ENCODE measurements at places on chromosomes 11 and 22.

DNA sequence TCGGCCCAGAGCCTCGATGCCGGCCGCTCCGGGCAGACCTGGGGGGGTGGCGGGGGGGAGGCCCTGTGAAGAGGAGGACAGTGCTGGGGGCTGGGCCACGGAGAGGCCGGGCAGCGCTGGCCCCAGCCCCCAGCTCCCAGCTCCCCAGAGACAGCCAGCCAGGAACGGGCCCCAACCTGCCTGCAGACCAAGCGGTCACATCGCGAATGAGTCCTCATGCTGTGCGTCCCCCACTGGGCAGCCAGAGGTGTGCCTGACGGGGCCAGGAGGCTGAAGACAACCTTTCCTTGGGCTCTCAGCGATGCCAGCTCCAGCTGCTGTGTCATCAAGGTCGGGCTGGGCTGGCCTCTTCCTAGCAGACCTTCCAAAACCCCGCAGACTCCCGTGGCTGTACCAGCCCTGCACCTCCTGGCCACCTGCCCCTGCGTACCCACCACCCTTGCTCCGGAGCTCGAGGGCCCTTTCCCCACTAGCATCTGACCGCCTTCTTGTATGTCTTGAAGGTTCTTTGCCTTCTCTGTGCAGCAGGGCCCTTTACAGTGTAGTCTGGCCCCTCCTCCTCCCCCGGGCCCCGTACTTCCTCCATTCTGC is 88.4 kb downstream of the CDKN1C start:
- DNase-seq: no peak

GRCh38 chr11:92670308-92670890 is 299.1 kb upstream of the MTNR1B start:
- no peak for DNase-seq

DNA sequence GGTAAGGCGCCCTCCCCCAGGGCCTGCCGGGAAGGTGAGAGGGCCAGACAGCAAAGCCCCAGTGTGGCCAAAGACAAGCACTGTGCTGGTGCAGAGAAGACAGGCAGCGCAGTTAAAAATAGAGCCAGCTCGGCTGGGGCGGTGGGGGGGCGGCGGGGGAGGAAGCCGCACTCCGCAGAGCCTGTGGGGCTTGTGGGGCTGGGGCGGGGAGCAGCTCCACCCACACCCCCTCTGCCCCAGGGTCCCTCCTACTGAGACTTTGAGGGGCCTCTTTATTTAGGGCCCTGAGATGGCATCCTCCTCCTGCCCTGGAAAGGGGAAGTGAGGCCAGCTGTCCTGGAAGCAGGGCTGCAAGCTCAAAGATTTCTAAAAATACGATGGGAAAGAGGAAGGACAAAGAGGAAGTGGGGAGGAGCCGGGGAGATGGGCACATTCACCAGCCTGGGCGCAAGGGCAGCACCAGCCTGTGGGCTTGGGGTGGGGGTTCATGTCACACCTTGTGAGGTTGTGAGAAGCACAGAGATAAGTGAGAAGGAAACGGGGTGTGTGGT is 2.6 kb downstream of the CYTH4 start:
- DNase-seq: no peak

DNA sequence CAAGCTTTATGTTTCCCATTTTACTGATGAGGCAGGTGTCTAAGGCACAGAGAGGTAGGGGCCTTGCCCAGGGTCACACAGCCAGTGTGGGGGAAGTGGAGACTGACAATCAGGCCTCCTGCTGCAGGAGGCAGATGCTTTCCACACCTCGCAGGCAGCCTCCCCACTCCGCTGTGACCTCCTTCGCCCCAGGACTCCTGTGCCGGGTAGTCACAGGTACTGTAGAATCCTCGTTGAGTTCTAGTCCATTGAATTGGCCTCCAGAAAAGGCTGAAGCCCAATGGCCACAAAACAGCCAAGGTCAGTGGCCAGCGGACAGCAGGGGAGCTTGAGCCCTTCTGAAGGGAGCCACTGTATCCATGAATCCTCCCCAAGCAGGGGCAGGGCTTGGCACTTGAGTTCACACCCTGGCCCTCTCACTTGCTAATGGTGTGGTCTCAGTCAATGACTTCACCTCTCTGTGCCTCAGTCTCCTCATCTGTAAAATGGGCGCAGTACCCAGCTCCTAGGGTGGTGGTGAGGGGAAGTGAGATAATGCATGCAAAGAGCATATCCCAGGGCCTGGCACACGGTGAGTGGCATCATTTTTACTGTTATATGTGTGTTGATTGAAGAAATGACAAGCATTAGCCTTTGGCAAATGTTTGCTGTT is 1.1 kb upstream of the FXYD2 start:
- DNase-seq: no peak

- DNase-seq: no peak
Observed at GRCh38 chr11:86416494-86416893, 41.8 kb downstream of the CCDC81 start.

DNA sequence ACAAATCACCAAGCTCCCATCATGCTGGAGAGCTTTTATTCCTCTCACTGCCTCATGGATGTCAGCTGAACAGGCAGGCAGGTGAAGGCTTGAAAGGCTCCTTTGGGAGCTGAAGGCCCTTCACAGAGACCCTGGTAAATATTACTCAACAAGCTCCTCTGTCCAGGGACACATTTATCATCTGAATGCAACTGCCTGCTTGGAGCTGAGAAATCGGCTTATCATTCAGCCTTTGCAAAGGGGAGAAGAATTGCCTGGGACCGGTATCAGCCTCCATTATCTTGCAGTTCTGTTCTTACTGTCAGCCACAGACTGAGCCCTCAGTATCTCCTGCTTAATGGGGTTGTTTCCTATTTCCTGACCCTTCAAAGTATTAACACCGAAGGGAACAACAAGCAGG is 113.8 kb upstream of the PITPNB start:
- DNase-seq: no peak

DNA sequence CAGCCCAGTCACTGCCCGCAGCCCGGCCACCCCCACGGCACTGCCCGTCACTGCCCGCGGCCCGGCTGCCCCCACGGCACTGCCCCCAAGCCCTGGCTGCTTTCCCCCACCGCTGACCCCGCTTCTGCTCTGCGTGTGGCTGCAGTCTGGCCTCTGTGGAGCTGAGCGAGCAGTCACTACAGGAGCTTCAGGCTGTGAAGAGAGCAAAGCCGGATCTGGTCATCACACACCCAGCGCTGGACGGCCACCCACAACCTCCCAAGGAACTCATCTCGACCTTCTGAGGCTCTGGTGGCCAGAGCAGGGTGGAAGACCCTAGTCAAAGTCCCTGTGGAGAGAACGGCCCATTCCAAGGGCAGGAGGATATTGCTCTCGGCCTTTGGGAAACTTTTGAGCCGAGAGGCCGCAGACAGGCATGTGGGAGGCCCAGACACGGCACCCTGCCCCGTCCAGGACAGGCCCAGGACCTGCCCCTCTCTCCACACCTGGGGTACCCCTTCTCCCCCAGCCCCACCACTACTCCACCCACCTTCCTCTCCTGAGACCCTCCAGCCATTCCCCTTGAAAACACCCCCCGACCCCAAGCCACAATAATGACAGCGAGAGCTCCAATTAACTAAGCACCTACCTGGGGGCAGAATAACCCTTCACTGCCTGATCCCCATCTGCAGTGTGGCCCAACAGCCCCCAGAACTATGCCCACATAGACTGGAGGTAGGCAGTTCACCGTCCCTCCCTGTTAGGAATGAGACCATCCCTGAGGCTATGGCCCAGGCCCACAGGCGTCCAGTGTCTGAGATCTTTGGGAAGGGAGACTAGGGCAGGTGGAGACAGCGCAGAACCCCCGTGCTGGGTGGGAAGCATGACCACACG is 3.7 kb upstream of the PGGHG start:
- no peak for DNase-seq

GRCh38 chr11:74988541-74989259 is at the start of gene NEU3:
Gene NEU3, plus strand, starts transcription at chr11:74988933. Its CDS starts 128 bp downstream, at chr11:74989061.
- peak; percentile 69 for DNase-seq

GRCh38 chr22:28151151-28151816 is 232.2 kb upstream of the PITPNB start:
- DNase-seq: no peak

- DNase-seq: no peak
Observed at GRCh38 chr11:122414406-122415018, 241.0 kb upstream of the UBASH3B start.

GRCh38 chr11:3879967-3880542 is 24.6 kb downstream of the STIM1 start:
- no peak for DNase-seq

DNA sequence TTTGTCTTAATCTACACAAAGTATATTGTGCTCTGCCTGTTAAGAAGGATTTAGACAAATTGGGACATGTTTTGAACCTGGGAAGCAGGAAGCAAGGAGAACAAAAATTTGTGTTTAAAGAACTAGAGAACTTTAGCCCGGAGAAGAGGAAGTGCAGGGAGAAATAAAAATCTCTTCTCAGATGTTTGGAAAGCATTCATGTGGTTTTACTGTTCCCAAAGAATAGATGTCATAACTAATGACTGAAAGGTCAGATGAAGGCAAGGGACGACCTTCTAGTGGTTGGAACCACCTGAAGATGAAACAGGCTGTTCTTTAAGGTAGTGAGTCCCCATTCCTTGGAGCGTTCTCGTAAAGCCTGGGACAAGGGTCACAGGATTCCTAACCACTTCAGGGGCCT is 38.3 kb downstream of the IRAG1 start:
- DNase-seq: no peak

- no peak for DNase-seq
Observed at GRCh38 chr11:68804786-68805185, 36.9 kb downstream of the CPT1A start.

DNA sequence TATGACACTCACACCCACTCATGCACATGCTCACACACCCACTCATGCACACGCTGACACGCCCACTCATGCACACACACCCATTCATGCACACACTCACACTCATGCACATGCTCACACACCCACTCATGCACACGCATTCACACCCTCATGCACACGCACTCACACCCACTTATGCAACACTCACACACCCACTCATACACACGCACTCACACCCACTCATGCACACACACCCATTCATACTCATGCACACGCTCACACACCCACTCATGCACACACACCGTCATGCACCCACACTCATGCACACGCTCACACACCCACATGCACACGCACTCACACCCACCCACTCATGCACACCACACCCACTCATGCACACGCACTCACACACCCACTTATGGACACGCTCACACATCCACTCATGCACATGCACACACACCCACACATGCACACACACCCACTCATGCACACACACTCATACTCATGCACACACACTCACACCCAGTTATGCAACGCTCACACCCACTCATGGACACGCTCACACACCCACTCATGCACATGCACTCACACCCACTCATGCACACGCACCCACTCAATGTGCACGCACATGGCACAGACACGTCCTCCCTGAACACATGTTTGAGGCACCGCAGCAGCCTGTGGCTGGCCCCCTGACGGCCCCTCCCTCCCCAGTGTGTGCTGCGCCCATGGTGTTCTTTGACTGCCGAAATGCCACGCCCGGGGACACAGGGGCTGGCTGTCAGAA is 17.9 kb downstream of the MUC5AC start:
- DNase-seq: no peak

DNA sequence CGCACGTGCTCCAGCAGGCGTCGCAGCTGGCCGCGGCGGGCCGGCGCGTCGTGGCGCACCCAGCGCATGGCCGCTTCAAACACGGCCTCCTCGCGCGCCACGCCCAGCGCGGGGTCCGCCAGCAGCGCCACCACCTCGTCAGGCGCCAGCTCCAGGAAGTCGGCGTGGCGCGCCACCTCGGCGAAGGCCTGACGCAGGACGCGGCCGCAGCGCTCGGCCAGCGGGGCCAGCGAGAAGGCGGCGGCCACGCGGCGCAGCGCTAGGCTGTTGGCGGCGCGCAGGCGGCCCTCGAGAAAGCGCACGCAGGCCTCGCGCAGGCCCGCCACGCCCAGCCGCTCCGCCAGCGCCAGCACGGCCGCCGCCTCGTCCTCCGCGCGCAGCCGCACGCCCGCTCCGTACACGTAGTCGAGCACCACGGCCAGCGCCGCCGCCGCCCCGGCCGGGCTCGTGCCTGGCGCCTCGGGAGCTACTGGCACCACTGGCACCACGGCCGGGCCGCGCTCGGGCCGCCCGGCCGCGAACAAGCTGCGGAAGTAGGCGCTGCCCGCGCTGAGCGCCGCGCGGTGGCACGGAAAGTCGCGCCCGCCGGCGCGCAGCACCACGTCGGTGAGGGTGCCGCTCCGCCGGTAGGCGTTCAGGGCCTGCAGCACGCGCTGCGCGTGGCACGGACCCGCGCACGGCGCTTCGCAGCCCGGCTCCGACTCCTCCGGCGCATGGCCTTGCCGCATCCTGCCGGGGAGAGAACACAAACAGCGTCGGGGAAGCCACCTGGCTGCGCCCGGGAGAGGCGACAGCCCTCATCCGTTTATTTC is 2.9 kb downstream of the KLHL35 start:
- no peak for DNase-seq

GRCh38 chr11:119156496-119156895 is 7.6 kb downstream of the ABCG4 start:
- no peak for DNase-seq

- no peak for DNase-seq
Observed at GRCh38 chr22:45631841-45632238, 39.8 kb upstream of the ATXN10 start.

GRCh38 chr22:25403284-25403810 is 161.1 kb upstream of the GRK3 start:
- DNase-seq: no peak

DNA sequence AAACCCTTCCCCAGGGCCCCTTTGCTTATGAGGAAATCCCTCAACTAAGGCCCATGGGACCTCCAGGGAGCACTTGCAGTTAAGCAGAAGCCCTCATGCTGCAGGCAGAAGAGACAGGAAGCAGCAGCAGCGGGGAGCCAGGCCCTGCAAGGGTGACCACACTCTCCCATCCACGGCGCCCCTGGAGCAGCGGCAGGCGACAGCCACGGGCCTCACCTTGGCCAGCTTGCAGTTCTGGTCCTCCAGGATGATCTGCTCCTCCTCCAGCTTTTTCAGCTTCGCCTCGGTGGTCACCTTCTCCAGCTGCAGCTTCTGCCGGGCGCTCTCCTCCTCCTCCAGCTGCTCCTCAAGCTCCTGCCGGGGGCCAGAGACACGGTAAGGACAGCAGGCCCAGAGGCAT is 47.0 kb downstream of the APOL1 start:
- no peak for DNase-seq

- no peak for DNase-seq
Observed at GRCh38 chr11:35316161-35316560, 103.2 kb downstream of the SLC1A2 start.

GRCh38 chr11:33437529-33437928 is 180.3 kb downstream of the HIPK3 start:
- DNase-seq: no peak

DNA sequence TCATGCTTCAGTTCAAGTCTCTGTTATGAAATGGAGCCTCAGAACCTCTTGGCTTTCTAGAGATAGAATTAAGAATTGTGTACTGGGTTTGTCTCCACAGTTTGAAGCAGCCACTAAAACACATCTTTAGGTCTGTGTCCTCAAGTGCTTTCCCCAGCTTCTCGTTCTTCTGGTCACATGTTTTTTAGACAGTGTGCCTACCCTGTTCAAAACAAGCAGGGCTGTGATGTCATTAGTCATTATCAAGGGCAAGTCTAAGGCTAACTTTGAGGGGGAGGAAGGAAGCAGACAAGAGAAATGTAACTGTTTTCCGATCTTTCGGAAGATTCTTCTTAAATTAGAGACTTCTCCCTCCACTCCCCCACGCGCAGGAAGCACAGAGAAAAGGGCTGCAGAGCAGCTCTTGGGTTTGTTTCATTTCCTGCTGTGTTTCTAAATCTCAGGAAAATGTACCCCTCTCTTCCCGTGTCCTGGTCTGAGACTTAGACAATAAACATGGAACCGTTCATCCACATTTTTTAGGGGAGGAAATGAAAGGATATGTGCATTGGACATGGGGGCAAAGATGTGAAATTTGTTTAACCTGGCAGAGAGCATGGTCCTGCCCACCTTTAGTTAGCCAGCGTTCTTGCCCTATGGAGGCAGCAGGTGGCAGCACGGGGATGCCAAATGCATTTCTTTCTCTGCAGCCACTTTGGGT is 3.1 kb downstream of the AKIP1 start:
- peak; percentile 6 for DNase-seq
